SK-N-SH treated with all-trans-retinoic acid at 6 μM for 48 hours (cell line): ENCODE measurements at places on chromosomes 16 and 17.

- ATAC-seq: no peak
Measured at GRCh38 chr17:29107084-29107483, 64.1 kb downstream of the PIPOX start.

- no peak for ATAC-seq
Measured at GRCh38 chr16:85518398-85519049, 94.6 kb upstream of the GSE1 start.

DNA sequence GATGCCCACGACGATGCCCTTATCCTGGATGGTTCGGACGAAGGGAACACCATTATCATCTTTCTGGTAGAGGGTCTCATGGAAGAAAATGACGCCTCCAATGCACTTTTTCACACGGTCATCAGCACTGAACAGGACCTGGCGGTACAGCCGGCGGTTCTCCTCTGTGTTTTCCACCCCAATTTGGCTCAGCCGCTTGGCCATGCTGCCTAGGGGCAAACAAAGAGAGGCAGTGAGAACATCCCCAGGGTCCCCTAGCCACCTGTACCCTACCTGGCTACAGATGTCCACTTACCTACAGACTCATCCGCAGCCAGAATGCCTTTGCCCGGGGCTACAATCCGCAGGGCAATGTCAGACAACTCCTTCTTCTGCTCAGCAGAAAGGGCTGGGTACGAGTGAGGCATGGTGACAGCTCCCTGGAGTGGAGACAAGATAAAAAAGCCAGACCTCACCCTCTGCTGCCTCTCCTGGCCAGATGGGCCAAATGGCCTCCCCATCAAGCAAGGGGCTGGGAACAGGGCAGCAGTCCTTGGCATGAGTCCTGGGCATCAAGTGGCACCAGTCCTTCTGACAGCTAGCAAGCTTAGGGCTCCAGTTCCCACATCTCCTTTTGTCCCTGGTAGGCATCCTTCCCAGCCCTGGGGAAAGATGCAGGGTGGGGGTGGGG lies 1.4 kb downstream of the ALDOC start:
- no peak for ATAC-seq

- ATAC-seq: no peak
Measured at GRCh38 chr17:18006495-18007239, 32.3 kb downstream of the ATPAF2 start.

DNA sequence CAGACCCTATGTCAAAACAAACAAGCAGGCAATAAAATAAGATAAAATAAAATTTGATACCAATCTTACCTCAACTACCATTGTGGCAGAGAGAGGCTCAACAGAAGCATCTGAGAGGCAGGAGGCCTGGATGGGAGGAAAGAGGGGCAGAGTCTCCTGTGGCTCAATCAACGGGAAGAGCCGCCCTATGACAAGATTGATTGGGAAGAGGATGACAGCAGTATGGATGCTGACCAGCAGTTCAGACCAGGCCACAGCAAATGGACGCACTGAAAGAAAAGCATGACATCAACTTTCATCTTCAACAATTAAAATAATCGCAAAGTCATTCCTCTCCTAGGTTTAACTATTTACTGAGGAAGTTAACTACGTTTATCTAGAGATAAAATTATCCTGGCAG lies 47.4 kb downstream of the PKD1L3 start:
- ATAC-seq: no peak

DNA sequence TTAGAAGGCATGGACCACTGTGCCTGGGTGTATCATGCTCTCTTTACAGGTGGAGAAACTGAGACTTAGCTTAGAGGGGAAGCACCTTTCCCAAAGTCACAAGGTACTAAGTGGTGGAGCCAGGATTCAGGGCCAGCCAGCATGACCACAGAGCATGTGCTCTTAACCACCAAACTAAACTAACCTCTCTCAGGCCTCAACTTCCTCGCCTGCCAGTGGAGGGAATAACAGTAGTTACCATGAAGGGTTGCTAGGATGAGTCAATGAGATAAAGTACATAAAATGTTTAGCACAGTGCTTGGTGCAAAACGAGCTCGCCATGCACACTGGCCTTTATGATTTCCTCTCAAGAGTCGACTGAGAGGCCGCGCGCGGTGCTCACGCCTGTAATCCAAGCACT lies 6.4 kb upstream of the MYO1C start:
- no peak for ATAC-seq

DNA sequence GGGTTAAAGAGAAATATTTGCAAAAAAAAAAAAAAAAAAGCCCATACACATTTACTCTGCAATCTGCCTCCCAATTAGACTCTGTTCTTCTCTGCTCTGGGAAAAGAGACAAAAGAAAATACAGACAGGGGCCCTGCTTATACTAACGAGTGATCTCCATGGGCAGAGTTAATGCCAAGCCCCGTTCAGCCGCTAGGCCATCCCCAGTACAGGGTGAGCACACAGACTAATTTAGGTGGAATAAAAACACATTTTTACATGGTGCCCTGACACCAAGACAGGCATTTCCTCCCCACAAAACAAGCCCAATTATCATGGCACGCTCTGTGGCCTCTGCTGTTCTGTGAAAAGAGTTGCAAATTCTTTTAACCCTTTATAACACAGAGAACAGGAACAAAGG lies 356.3 kb upstream of the C16orf82 start:
- no peak for ATAC-seq

GRCh38 chr17:20234276-20234675 lies 225.1 kb downstream of the SPECC1 start:
- ATAC-seq: no peak

DNA sequence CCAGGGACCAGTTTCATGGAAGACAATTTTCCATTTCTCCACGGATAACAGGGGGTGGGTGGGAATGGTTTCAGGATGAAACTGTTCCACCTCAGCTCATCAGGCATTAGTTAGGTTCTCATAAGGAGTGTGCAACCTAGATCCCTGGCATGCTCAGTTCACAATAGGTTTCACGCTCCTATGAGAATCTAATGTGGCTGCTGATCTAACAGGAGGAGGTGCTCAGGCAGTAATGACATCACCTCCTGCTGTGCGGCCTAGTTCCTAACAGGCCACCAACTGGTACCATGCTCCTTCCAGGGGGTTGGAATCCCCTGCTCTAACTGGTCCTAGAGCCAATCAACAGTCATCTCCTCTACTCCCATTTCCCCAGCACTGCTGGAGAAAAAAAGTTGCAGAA lies 19.9 kb downstream of the TEX14 start:
- no peak for ATAC-seq

DNA sequence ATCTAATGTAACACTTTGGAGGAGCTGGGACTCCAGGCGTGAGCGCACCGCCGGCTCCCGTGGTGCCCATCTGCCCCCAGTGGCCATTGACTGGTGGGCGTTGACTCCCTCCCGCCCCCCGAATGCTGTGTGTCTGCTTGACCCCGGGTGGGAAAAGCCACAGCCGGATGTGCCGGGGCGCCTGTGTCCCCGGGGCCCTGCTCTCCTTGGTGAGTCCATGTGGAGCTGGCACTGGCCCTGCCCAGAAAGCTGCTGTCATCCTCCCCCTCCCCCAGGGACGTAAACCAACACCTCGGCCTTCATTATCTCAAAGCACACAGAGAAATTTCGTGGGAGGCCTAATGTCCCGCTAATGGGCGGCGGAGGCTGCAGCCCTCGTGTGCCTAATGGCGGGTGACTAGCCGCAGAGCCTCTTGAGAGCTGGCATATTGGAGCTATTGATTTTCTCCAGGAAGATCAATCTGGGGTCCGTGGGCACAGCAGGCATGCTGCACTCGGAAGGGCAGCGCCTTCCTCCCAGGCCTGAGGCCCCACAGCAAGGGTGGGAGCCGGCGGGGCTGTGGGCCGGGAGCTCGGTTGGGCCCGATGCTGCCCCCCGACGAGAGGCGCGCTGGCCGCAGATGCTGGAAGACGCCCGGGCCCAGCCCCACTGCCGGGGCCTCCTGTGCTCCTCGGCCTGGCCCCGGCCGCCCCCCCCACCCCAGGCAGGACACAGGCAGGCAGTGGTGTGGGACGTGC lies 4.0 kb upstream of the PERCC1 start:
- ATAC-seq: no peak

DNA sequence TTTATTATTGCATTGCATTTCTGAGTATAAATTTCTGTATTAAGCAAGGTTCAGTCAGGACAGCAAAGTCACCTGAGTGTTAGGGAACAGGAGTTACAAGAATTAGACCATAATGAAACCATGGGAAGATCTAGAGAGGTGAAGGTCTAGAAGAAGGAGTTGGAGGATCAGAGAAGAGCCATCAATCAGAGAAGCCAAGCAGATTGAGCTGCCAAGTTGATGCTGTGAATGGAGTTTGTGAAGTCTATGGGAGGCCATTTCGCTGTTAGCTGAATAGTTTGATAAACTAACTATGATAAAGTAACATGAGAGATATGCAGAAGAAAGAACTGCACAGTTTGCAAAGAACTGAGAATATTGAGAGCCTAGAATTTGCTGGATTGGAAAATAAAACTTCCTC lies 40.4 kb downstream of the FBXL20 start:
- ATAC-seq: no peak

DNA sequence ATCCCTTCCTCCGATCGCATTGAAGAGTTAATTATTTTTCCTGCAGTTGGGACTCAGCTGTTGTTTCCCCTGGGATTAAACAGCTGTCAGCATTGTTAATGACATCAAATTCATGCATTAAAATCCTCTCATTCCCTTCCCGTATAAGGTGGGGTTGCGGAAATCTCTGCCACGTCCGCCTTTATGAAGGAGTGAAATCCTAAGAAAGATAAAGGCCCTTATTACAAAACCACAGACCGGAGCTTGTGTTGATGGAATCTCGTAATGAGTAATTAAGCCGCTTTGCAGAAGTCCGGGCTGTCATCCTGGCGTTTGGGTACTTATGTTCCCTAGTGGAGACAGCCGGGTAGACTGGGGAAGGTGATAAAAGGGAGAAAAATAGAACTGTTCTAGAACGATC lies 627.6 kb downstream of the MAF start:
- no peak for ATAC-seq
